Right lung (tissue), 10 donors: ENCODE measurements at places on chromosomes 7 and 10. TPM values are rescaled to one million over a fixed set of nuclear protein-coding genes. Genes with fewer than 3 reads are reported as not detected.

Gene CUBN
- 2.1 TPM for polyA plus RNA-seq

Gene SLC13A1
- polyA plus RNA-seq = not detected

Gene ZP3
- polyA plus RNA-seq = 2.0 TPM

Gene LBX1
- polyA plus RNA-seq = 0.16 TPM

Gene ZNF467
- 30.9 TPM for polyA plus RNA-seq

Gene AMPH
- 12.9 TPM for polyA plus RNA-seq

Gene RNF133
- polyA plus RNA-seq = 0.54 TPM

Gene CLEC5A
- polyA plus RNA-seq = 1.2 TPM

Gene KCNIP2
- 8.4 TPM for polyA plus RNA-seq

Gene CTTNBP2
- polyA plus RNA-seq = 22.0 TPM

Gene PPP1R17
- not detected for polyA plus RNA-seq

Gene ZNF804B
- 0.04 TPM for polyA plus RNA-seq

Gene TEX47
- polyA plus RNA-seq = not detected

Gene RASSF4
- polyA plus RNA-seq = 19.9 TPM
